ENCODE measurements at places on chromosomes 2 and 18.

DNA sequence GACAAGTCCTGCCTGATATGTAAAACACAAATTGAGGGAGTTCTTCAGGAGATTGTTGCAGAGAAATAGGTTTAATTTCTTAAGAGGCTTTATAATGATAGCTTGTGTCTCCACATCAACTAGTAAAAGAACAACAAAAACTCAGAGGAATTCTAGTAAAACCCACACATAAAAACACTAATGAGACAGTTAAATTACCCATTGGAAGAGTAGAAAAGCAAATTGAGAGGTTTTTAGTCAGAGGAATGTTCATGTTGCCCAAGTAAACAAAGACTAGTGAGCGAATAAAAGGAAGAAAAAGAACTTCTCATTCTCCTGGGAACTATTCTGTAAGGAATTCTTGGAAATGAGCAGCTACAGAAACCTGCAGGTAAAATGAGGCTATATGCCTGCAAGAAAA lies 330.6 kb downstream of the STK39 start:
- no peak for DNase-seq

- no peak for DNase-seq
Observed at GRCh38 chr18:31679133-31679742, 5.1 kb downstream of the B4GALT6 start.

DNA sequence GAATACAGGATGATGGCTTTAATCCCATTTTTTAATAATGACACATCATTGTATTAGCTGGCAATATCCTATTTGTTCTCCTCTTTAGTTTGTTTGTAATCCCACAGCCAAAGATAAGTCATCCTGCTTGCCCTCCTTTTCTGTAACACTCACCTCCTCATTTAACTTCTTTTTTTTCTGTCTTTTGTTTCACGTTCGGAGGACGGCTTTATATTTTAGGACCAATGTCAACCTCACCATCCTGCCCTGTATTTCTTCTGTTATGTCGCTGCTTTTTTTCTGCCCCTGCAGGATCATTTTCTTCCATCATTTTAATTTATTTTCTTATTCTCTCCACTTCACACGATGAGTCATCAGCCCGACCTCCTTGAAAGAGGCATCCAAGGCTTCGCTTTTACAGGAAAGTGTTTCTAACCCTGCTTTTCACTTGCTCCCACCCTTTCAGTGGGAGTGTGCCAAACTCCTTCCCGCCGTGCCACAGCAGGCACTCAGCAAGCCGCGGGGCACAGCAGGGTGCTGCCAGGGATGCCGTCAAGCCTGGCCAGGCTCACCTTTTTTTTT lies 11.4 kb downstream of the RAB31 start:
- DNase-seq = no peak

DNA sequence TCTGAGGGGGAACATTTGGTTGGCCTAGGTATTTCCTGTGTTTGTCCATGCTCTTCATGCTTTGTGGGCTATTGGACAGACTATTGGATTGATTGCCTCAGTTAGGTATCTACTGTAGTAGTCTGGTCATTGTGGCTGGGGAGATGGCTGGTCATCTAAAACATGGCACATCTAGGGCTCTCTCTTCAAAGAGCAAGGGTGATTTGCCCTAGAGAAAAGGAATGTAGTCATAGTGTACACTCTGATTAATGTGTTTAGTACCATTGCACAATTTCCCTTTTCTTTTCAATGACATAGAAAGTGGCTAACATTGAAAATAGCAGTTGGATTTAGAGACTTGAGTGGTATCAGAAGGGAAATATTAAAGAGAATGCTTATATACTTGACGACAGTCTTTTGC lies 114.3 kb downstream of the LCLAT1 start:
- no peak for DNase-seq

- DNase-seq = no peak
Observed at GRCh38 chr18:77035380-77036187, 97.0 kb downstream of the MBP start.

DNA sequence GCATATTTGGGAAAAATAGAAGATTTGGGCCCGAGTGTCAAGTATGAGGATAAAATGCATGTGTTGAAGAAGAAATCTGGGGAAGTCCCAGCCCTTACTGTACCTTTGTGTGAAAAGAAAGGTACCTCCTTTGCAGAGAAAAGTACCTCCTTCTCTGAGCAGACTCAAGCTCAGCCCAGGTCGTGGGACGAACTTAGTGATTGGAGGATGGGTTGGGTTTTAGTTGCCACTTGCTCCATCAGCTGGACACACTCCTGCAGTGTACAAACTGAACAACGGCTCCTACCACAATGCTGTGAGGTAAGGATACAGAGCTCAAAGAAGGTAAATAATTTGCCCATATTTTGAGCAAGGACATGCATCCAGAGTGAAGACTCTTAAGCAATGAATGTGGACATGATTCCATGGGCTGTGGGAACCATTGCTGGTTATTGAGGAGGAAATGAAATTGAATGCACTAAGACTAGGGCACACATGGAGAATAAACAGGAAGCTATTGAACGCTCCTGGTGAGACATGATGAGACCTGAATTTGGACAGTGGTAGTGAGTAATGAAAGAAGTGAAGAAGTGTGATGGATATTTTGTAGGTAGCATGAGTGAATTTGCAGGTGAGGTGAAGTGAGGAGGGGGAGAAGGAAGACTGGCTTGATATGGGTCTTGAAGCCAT lies 49.8 kb upstream of the IL1RL1 start:
- DNase-seq = no peak

- DNase-seq = no peak
Observed at GRCh38 chr18:70261141-70261788, 27.6 kb upstream of the SOCS6 start.

DNA sequence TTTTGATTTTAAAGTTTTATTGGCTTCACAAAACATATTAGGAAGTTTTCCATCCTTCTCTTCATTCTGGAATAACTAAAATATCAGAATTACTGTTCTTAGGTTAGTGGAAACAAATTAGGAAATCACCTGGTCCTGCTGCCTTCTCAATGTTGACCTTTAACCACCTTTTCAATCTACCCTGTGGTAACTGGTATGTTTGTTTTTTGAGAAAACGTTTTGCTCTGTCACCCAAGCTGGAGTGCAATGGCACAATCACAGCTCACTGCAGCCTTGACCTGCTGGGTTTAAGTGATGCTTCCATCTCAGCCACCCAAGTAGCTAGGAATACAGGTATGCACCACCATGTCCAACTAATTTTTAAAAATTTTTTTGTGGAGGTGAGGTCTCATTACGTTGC lies 28.4 kb downstream of the ACYP2 start:
- DNase-seq = no peak

DNA sequence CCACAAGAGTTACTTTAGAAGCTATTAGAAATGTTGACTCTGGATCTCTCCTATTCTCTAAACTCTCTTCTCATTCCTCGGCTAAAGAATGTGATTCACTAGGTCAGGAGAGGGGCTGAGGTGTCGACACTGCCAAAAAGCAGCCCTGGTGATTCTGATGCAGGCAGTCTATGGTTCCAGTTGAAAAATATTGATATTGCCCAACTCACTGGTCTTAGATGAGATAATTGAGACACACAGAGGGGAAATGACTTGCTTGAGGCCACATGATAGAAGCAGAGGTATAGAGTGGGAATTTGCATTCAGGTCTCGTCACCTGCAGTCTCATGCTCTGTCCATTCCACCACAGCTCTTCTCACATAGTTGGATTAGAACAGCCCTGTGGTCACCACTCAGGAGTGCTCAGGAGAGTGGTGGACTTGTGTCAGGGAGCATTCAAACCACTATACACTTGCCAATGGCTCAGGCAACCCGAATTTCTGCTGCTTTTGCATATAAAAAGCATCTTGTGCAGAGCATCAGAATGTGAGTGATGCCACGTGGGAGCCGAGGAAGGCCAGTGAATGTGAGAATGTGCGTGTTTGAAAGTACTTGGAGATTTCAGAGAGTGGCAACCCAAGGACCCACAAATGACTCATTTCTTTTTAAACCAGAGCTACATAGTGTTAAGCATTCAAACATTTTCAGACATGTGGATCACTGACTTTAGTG lies 65.1 kb upstream of the CTLA4 start:
- DNase-seq = no peak

GRCh38 chr2:61632276-61633169 lies 94.4 kb upstream of the XPO1 start:
- no peak for DNase-seq

DNA sequence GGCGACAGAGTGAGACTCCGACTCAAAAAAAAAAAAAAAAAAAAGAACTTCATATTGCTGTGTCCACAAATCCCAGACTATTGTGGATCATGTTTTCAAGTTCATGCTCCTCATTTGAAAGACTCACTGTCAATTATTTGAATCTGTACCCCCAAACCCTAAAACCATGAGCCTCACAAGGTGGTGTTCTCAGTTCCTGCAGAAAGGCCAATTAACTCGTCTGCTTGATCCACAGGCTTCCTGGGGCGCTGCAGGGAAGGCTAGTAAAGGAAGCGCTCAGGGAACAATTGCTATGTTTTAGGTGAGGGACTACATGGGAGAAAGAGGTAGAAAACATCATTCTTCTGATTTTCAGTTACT lies 396.8 kb upstream of the NETO1 start:
- no peak for DNase-seq

DNA sequence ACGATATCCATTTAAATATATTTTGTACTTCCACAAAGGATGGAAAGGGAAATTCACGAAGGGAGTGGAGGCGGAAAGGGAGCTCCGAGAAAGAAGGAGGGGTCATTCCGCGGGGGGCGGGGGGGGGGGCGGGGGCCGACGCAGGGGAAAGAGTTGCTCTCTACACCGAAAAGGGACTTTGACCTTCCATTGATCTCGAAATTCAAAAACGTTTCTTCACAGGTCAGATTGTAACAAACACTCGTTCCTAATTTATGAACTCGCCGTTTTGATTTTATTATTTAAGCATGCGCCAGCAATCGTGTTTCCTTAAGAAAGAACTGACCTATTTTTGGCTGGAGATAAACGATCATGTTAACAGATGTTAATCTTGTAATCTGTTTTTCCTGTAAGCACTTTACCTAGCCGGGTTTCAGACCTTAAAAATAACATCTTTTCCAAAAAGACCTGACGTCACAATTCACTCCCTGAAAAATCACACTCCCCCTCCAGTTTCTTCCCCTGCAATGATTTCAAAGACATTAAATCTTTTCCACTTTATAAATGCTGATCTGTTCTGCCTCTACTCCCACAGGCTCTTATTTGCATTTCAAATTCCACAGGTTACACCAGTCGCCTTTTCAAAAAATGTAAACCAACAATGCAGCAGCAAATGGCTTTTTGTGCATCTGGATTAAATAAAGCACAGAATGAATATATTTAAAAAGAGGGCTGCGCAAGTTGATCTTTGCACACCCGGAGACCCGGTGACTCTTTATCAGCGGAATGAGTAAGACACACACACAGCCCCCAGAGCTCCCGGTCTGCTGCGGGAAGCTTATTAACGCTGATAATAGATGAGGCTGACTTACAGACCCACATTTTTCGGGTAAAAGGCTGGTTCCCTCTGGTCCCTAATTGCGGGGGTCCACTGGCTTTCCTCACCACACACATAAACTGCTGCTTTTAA lies 1.6 kb downstream of the ZNF516 start:
- DNase-seq = no peak

- DNase-seq = no peak
Observed at GRCh38 chr18:28175150-28175929, 1.6 kb downstream of the CDH2 start.

GRCh38 chr2:192119536-192119935 lies 75.2 kb downstream of the TMEFF2 start:
- DNase-seq = no peak

- DNase-seq = no peak
Observed at GRCh38 chr2:170177950-170178781, at the start of gene MYO3B. TSS of gene MYO3B (plus strand) at chr2:170178147. CDS start at chr2:170178288, 141 bp downstream.

GRCh38 chr2:205079173-205079572 lies 533.9 kb downstream of the PARD3B start:
- no peak for DNase-seq

DNA sequence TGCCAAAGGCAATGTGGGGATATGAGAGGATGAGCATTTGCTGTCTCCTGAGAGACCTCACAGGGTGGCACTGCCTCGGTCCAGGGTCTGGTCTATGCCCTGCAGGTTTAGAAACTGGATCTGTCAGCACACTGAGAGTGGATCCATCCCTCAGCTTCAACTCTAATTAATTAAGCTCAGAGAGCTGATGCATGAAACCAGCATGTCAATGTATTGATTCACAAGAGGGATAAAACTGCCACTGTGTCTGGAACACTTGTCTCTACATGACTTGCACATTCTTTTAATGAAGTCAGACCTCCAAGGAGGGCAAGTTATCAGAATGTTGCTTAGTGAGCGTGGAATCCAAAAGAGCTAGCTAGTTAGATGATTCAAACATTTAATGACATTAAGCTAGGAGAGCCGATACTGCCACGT lies 22.5 kb upstream of the POLE4 start:
- DNase-seq = no peak

DNA sequence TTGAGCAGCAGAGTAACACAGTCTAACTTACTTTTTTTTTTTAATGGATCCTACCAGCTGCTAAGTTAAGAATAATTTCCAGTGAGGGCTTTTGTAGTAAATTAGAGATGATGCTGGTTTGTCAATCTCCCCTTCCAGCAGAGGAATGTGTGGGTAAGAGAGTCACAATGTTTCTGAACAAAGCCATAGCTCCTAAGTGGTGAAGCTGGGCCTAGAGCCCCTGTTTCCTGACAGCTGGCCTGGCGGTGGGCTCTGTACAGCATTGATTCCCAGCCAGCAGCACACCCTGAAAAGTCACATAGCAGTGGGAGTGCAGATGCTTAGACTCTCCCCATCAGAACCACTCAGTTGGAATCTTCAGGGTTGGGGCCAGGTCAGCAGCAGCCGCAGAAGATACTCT lies 24.4 kb downstream of the CAPG start:
- DNase-seq = no peak

GRCh38 chr2:150679456-150680120 lies 192.1 kb upstream of the RND3 start:
- no peak for DNase-seq

DNA sequence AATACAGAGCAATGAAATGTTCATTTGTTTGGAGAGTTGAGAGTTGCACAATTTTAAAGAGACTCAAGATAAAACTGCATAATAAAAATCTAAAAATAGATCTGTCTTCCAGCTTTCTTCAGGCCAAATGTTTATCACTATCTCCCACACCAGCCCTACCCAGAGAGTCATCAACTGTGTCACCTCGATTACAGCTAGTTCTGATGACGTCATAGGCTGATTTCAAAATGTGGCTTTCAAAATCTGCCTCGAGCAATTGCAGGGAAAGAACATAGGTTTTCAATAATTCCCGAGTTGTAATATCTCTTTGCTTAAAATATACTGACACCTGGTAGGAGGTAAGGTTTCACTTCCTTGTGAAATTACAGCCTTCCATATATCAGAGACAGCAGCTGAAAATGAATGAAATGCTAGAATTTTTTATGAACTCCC lies 677.6 kb upstream of the ID2 start:
- no peak for DNase-seq
